Omental fat pad (tissue), 4 donors: ENCODE measurements at places on chromosomes 1 and 21. TPM values are rescaled to one million over a fixed set of nuclear protein-coding genes. Genes with fewer than 3 reads are reported as not detected.

GRCh38 chr1:207828485-207829158, 76.8 kb downstream of the CD46 start:
- DNase-seq, result no peak

GRCh38 chr1:194598098-194598497, 1411.7 kb upstream of the B3GALT2 start:
- DNase-seq, result no peak

DNA sequence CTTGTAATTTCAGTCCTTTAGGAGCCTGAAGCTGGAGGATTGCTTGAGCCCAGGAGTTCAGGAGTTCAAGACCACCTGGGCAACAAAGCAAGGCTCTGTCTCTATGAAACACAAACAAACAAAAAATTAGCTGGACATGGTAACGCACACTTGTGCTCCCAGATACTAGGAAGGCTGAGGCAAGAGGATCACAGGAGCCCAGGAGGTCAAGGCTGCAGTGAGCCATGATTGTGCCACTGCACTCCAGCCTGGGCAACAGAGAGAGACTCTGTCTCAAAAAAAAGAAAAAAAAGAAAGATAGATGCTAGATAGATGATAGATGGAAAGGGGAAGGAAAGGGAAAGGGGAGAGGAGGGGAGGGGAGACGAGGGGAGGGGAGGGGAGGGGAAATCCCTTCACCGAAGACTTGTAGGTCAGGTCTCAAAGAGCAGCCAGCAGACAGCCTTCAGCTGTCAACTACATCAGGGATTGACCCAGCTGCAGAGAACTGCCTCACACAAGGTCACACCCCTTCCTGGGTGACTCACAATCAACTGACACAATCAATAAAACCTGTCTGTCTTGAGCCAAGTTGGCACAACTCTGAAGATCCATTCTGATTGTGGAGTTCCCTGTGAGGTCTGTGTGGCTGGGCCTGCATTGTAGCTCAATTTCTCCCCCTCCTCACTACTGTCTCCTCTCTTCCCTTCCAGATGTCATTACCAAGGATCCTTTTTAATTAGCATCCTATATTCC, 200.6 kb downstream of the RGS7 start:
- no peak for DNase-seq

GRCh38 chr21:31987696-31988095, 114.9 kb downstream of the HUNK start:
- no peak for DNase-seq

GRCh38 chr1:201905234-201905890, 16.7 kb downstream of the SHISA4 start:
- DNase-seq, result no peak

DNA sequence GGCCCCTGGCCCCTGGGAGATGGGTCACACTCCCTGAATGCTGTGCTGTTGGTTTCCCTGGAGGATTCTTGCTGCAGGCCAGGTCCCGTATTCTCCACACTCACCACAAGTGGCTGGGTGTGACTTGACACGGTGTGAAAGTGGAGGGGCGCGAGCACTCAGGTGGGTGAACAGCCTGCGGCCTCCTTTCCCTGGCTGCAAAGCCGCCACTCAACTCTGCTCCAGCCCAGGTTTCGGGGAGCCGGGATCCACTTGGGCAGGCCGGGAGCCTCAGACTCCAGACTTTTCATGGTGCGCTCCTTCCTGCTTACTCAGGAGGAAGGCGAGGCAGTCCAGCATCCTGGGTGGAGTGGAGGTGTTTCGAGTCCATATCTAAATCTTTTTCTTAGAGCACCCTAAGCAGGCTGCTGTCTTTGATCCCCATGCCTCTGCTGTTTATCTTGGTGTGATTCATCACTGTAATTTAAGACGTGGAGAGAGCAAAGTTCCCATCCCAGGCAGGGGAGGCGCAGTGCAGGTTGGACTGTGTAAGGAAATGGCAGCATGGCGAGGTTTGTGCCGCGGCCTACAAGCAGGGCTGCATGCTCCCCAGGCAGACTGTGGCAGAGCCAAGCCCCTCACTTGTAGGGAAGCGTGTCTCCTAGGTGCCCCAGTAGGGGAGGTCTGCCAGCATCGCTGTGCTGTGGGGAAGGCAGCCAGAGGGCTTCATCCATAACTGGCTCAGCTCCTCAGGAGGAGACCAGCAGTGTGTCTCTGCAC, 29.6 kb downstream of the VANGL1 start:
- DNase-seq, result no peak

DNA sequence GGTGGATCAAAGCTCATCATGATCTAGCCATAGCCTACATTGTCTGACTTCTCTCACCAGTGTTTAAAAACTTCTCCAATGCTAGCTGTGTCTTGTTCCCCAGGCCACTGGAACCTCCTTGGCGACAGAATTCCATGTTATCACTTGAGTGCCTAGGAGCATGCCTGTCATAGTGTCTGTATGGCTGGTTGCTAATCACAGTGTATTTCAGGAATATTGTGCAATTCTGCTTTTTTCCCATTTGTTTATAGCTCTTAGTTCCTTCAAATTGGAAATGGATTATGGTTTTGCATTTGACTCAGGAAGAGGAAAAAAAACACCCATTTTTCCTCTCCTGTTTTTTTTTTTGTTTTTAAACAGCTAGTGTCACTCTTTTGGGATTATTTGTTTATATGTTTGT, 25.5 kb downstream of the ROR1 start:
- no peak for DNase-seq

DNA sequence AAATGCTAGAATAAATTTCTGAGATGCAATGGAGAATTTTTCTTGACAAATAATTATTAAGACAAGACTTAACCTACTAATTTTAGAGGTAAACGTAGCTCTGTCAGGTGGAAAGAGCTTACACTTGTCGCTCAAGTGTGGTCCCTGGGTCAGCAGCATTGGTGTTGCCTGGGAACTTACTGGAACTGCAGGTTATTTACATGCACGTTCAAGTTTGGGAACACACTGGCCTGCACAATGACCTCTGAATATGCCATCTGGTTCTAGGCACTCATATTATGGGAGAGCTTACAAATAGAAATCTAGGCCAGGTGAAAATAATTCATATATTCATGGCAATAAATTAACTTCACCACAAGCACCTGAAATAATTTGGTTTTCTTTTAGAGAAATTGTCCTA, 88.5 kb upstream of the BCL9 start:
- DNase-seq, result no peak

GRCh38 chr1:154938604-154939399, 2.3 kb upstream of the PMVK start:
- DNase-seq, result no peak

DNA sequence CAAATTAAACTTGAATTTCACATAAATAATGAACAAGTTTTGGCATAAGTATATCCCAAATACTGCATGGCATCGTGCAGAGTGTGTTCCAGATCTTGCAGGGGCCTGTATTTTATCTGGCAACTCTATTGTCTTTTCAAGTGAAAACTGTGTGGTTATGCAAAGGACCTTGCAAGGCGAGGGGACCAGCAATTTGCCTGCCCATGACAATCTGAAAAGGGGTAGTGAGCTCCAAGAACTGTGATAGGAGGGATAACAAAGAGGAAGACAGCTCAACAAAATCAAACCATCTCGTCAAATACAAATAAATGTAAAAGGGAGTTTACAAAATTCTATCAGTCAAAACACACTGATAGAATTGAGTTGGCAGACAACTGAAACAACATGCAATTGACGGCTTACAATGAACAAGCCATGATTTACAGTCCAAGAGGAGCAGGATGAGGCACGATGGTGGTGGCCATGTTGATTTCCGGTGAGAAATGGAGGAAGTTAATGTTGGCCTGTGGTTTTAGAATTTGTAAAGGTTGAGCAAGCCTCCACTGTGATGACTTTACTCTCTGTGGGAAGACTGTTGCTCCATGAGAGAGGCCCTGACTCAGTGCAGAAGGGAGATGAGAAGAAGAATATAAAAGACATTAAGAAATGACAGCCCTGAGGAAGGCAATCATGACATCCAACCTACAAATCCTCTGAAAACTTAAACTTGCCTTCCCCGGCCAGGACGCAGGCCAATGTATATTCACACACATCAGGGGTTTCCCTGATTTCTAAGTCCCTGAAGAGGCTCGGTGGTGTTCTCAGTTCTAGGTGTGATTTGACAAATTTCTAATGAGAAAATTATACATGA, 132.2 kb downstream of the ADSS2 start:
- no peak for DNase-seq

The VAV3 gene
- total RNA-seq, result 10.9 TPM

The KCNA2 gene
- 1.9 TPM for total RNA-seq

The PIGM gene
- 3.0 TPM for total RNA-seq

The TDRD5 gene
- total RNA-seq, result not detected

The SLAMF9 gene
- 1.0 TPM for total RNA-seq

The ICOSLG gene
- total RNA-seq, result 3.2 TPM

The FAM177B gene
- total RNA-seq, result not detected
